KG1 (cell line): ENCODE measurements at places on chromosomes 7 and 10.

GRCh38 chr7:133054162-133054840 is 27.6 kb downstream of the CHCHD3 start:
- DNase-seq: no peak

DNA sequence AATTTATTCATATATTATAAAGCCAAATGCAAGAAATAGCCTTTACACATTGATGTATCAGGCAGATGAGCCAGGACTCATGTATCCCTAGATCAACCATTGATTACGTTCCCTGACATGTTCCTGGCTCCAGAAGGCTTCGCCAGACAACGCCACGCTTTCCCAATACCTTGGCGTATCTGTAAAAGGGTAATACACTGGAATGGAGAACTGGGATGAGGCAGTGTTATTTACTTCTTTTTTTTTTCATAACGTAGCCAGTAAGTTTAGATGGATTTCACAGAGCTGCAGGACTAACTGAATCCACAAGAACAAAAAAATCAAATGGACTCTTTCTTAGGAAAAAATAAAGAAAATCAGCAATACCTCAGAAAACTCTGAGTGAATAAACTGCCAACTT is 588.1 kb upstream of the SEMA3D start:
- DNase-seq: no peak

- DNase-seq: peak; percentile 88
Observed at GRCh38 chr7:77247206-77247850, 47.7 kb upstream of the FGL2 start.

GRCh38 chr7:98217623-98218582 is 6.7 kb downstream of the BHLHA15 start:
- DNase-seq: peak; percentile 3

GRCh38 chr7:29043576-29043975 is 85.4 kb upstream of the TRIL start:
- DNase-seq: no peak
